ENCODE measurements at places on chromosomes 1 and 21. TPM values are rescaled to one million over a fixed set of nuclear protein-coding genes. Genes with fewer than 3 reads are reported as not detected.

DNA sequence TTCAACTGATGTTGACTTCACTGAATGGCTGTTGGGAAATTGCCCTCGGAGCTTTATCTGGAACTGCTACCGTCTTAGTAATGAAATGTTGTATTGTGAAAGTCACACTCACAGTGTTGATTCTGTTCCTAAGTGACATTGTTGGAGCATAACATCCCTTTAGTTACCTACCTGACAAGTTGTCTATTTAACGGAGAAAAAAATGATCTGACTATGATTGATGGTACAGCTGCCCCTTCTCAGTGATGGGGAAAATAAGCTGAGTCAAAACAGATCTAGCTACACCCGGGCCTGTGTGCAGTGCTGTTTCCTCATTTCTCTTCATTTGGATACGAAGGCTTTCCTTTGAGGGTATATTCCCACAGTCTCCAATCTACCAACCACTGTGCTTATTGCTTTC, 472.3 kb upstream of the BRINP3 start:
- H3K4me1 ChIP-seq, result no peaks in the 10 kb centered on the region
- H3K36me3 ChIP-seq, result no peaks in the 10 kb centered on the region
- DNase-seq, result no peak
- no peak overlapping the region for H3K4me3 ChIP-seq
- H3K27ac ChIP-seq, result no peak overlapping the region

- H3K27me3 ChIP-seq, result peaks cover 1% of the 10 kb centered on the region
- no peaks in the 10 kb centered on the region for H3K36me3 ChIP-seq
Measured at GRCh38 chr1:7538033-7538432, 233.1 kb upstream of the VAMP3 start.

The CRABP2 gene
- total RNA-seq, result 0.68 TPM

DNA sequence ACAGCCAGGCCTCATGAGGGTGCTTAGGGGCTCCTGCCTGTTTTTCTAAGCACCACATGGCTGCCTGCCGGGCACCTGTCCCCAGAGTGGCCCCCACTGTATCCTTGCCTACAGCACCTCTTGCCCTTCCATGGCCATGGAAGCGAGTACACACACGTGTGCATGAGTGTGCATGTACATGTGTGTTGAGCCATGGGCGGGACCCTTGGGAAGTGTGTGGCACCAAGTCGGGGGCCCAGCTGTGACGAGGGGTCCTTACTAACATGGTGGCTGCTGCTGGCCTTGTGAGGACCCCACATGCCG, 25.8 kb downstream of the KRTAP10-1 start:
- no peak for DNase-seq
- no peak overlapping the region for H3K4me3 ChIP-seq
- H3K36me3 ChIP-seq, result no peaks in the 10 kb centered on the region
- H3K27ac ChIP-seq, result no peak overlapping the region
- peaks cover 2% of the 10 kb centered on the region for H3K27me3 ChIP-seq

The MAP3K21 gene
- 1.5 TPM for total RNA-seq

DNA sequence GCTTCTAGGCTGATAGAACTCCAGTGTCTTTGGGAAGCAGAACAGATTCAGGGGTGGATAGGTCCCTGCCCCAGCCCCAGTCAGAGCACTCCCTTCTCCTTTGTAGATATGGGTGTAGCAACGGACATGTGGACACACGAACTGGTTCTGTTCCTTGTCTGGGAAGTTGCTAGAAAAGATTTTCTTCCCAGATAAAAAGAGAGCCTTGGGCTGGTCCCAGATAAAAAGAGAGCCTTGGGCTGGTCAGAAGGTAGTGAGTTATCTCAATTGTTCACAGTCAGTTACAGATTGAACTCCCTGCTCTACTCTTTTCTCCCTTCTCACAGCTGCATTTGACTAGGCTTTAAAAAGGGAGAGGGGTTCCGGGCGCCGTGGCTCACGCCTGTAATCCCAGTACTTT, 7.4 kb upstream of the EFNA1 start:
- H3K4me3 ChIP-seq, result no peak overlapping the region
- no peaks in the 10 kb centered on the region for H3K36me3 ChIP-seq
- no peak overlapping the region for H3K27ac ChIP-seq
- peaks cover 31% of the 10 kb centered on the region for H3K27me3 ChIP-seq

The CD164L2 gene
- not detected for total RNA-seq

The RAB25 gene
- total RNA-seq, result 0.86 TPM

DNA sequence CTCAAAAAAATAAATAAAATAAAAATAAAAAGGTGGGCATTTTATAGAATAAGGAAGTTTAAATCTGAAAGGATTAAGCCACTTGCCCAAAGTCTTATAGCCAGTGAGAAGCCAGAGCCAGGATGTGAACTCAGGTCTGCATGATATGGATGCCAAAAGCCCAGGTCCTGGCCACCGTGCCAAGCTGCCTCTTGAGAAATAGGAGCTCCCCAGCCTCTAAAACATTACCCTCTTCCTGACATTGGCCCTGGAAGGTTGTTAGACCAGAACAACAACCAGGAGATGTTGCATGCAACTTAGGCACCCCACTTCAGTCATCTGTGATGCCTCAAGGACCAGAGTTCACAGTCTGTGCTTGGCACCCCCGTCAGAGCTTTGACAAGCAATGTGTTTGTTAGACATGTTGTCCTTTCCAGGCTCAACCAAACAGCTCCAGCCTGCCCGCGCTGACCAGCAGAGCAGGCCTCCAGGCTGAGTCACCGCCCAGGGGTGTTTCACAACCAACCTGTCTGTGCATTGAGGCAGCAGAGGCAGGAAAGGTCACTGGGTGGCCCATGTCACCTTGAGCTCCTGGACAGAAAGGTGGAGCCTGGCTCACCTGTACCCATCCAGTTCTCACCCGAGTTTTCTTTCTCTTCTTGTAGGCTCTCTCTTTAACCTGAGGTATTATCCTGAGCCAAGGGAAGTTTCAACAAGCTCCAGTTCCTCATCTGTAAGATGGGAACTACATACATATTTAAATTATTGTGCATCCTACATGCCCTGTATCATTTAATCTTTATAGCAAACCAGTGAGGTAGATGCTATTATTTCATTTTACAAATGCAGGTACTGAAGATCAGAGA, 14.9 kb upstream of the MED18 start:
- no peak for DNase-seq
- H3K4me3 ChIP-seq, result no peak overlapping the region
- peaks cover 1% of the 10 kb centered on the region for H3K4me1 ChIP-seq
- no peaks in the 10 kb centered on the region for H3K36me3 ChIP-seq
